ENCODE measurements at places on chromosomes 4 and X.

DNA sequence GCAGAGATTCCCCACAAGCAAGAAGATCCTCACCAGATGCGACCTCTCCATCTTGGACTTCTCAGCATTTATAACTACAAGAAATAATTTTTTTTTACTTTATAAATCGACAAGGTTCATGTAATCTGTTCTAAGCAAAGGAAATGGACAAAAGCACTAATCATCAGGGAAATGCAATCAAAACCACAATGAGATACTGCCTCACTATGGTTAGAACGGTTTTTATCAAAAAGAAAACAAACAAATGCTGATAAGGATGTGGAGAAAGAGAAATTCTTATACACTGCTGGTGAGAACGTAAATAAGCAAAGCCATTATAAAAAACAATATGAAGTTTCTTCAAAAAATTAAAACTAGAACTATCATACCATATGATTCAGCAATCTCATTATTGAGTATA, 1382.6 kb downstream of the ARAP2 start:
- no peak for DNase-seq

DNA sequence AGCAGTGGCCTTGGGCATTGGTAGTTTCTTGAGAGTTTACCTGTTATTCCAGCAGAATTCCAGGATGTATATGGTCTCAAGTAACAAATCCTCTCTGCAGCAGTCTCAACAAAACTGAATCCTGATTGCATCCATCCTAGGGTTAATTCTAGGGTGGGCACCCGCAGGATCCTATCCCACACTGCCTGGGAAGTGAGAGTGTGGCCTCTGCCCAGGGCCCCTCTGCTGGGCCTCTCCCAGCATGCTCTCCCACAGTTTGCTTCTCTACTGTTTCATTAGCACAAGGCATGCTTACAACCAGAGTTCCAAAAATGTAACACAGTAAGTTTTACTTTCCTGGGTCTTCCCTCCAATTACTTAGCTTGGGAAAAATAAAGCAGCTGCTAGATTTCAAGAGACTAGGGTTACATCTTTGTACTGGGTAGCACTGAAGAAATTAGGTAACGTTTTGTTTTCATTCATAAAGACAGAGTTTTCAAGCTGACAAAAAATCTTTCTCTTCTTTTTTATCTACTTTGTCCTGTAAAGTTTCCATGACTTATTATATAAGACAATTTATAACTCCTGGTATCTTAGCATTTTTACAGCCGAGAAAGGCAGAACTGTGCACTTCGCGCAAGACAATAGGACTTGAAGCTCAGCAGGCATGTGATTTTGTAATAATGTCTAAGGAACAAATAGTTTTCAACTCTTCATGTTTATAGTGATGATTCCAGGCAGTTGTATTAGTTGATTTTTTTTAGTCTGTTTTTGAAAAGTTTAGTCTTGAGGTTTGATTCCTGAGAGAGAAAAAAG, 131.2 kb upstream of the PCDH18 start:
- DNase-seq: no peak

GRCh38 chr4:164440199-164440598, 313.7 kb upstream of the SMIM31 start:
- no peak for DNase-seq

DNA sequence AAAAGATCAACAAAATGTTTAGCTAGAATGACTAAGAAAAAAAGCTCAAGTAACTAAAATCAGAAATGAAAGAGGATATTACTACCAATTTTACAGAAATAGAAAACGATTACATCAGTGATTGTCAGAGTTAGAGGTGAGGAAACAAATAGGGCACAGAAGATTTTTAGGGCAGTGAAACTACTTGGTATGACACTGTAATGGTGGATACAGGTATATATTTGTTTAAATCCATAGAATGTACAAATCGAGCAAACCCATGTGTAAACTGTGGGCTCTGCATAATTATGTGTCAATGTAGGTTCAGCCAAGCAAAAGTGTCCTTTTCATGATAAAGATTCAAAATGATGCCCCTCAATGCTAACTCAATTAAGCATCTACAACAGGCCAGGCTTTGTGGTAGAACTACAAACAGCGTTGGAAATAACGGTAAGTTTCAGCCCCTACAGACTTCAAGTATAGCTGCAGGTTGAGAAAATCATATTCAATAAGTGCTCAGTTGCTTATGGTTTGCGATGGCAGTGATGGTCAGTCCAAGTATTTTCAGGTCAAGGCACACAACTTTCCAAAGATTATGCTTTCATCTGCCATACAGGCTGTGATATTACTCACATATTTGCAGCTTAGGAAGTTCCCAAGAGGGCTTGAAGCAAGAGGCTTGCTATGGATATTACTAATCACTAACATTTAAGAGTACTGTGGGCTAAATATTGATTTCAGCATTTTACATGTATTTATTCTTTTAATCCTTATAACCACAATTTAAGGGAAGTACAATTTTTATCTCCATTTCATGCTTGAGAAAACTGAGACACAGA, 158.6 kb downstream of the TET2 start:
- DNase-seq: no peak

DNA sequence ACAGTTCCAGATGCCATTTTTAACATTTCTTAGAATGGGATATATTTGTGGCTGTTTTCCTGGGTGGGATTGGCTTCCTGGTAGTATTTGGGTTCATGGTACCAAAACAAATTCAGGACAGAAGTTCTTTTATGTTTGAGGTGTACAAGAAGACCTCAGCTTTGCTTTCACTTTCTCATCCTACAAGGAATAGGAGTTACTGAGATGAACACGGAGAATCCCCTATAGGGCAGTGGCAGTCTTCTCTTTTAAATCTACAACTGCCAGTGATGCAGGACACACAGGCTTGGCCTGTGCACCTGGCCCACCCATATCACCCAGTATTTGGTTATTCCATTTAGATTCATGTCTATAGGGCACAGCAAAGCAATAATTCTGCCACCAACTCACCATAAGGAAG, 35.2 kb downstream of the SLC10A7 start:
- DNase-seq: no peak

DNA sequence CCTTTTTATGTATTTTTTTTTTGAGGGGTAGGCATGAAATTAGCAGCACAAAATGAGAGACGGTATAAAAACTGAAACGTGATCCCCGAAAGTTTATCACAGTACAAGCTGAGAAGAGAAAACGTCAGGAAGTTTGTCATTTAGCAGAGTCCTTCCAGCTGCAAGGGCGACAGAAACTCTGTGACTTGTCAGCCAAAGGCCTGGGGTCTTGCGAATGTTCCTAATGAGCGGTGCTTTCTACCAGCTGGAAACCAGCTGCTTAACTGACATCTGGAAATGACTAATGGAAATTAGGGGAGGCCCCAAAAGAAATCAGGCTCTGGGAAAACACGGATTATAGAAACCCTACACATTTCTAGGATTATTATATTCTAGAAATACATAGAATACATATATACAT, 66.5 kb downstream of the CHRNA9 start:
- no peak for DNase-seq

- no peak for DNase-seq
Measured at GRCh38 chr4:39497909-39498726, 29.1 kb downstream of the UGDH start.

DNA sequence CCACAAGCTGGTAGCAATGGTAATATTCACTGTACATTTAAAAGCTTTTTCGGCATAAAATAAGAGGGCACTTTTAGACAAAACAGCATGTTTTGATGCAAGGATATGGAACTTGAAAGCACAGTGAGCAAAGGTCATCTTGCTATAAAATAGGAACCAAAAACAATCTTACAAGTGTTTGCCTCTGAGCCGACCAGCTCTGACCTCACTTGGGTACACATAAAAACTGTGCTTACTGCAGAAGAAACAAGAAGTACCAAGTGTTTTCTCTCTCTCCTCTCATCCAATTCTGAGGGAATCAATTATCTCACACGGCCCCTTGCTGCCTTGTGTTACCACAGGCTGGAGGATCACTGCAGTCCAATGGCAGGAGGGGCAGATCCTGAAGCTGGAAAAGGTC, 4.8 kb upstream of the IQSEC2 start:
- DNase-seq: no peak

DNA sequence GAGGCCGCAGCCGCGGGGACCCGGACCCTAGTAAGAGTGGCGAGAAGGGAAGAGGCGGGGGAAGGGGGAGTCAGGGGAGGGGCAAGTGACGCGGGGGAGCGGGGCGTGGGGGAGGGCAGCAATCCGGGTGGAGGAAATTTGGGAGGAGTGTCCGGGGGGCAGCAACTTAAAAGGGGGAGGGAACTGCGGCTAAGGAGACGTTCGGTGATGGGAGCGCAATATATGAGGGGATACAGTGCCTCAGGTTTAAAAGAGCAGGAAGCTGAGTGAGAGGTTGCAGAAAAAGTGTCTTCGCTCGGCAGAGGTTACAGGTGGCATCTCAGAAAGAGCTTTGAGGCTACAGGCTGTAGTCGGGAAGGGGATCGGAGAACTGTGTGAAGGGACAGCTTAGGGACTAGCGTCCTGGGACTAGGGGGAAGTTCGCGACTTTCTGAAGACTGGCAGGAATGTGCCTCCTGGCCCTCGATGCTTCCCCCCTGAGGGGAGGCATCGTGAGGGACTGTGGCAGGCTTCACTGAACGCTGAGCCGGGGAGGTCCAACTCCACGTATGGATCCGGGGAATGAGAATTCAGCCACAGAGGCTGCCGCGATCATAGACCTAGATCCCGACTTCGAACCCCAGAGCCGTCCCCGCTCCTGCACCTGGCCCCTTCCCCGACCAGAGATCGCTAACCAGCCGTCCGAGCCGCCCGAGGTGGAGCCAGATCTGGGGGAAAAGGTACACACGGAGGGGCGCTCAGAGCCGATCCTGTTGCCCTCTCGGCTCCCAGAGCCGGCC, 519 bp downstream of the FOXO4 start:
- DNase-seq: no peak

DNA sequence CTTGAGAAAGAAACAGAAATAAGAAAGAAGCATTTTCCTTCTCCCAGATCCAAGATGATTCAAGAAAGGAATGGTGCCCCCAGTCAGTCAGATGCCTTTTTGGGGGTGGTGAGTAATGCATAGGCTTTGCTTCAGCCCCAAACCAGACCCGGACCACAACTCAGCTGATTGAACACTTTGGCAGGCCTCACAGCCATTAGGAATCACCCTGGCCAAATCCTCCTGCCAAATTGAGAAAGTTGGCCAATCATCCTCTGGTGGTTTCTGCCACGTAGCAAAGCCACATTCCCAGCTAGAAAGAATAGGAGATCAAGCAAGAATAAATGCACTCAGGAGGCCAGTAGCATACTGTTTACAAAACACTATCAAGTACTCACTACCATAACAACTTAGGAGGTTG, 33.7 kb downstream of the FRMD7 start:
- DNase-seq: no peak

Data from NCI-H1930 (cell line).